ENCODE measurements at places on chromosomes 2 and 18. TPM values are rescaled to one million over a fixed set of nuclear protein-coding genes. Genes with fewer than 3 reads are reported as not detected.
A peak's percentile ranks its signal among the peaks of the same experiment; 100 is the strongest.

MALT1 gene
- total RNA-seq: 24.6 TPM

C1D gene
- total RNA-seq: 50.1 TPM

GRCh38 chr2:52532956-52533355 is 1234.6 kb upstream of the CHAC2 start:
- no peak for DNase-seq

GALNT5 gene
- total RNA-seq: 3.1 TPM

GRCh38 chr2:97919858-97920257 is 75.9 kb downstream of the TMEM131 start:
- no peak for DNase-seq

GRCh38 chr18:31255953-31256352 is 62.0 kb upstream of the DSG1 start:
- no peak for DNase-seq

- no peak for DNase-seq
Measured at GRCh38 chr2:31127931-31128330, 10.3 kb downstream of the GALNT14 start.

DNA sequence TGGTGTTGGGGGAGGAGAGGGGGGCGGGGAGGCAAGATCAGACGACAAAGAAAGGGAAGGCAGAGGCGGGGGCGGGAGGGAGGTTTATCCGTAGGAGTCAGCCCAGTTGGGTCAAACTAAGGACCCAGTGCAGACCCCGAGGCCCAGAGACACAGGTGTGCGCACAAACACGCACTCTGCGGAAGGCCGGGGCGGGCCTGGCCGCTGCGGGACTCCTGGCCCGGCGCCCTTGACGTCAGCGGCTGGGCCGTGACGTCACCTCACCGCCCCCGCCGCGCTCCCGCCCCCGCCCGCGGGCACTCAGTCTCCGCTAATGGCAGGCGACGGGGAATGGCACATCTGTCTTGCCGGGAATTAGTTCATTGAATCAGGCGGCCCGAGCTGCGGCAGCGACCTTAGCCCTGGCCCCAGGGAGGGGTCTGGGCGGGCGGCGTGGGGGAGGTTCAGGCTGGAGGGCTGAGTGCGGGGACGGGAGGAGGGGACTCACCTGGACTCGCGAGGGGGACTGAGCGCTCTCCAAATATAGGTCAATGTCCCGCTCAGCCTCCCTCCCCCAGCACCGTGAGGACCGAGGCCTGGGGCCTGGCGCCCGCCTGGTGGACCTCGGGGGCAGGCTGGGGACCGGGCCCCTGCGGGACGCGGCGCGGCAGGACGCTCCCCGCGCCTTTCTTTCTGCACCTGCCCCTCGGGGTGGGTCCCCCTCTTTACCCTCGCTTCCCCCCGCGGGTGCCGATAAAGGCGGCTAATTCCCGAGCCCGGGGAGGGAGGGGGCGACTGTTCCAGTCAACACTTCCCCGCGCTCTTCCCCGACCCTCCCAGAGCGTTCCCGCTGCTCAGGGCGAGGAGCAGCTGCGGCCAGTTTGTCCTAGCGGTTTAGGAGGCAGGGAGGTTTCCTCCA is 15.5 kb upstream of the ECEL1 start:
- DNase-seq: no peak

DNA sequence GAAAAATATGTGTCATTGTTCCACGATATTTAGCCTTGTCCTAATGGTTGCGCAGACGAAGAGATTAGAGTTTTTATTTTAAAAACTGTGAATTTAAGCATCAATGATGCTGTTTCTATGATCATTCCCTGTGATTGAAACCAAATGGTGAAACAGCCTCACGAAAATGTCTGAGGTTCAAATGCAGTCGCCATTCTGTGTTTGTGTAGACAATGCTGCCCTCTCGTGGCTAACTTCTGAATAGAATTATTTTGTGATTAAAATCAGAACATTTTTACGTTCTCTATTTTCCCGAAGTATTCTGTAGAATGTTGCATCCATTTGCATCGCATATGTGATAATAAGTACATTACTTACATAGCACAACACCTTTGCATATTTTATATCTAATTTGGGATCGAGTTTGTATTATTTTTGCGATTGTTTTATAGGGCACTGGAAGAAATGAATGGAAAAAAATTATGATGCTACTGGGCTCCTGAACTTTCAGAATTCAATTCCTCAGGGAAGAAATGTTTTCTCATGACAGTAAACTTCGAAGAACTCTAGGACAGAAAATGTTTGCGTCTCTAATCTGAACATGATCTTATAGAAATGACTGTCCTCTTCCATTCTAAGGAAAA is 54.8 kb upstream of the CREB1 start:
- no peak for DNase-seq

SERPINB13 gene
- total RNA-seq: not detected

DNA sequence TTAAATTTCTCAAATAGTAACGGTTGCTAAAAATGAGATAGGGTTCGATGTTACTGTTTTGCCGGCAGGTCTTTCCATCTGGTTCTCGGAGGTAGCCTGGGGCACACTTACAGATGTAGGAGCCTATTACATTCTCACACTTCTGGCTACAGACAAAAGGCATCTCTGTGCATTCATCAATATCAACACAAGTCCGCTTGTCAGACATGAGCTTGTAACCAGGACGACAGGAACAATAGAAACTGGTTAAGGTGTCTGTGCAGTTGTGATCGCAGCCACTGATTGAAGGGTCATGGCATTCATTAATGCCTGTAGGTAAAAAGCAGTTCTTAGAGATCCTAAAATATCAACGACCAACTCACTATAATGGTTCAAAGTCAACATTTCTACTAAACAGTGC is 116.3 kb downstream of the DHRS9 start:
- no peak for DNase-seq

DNA sequence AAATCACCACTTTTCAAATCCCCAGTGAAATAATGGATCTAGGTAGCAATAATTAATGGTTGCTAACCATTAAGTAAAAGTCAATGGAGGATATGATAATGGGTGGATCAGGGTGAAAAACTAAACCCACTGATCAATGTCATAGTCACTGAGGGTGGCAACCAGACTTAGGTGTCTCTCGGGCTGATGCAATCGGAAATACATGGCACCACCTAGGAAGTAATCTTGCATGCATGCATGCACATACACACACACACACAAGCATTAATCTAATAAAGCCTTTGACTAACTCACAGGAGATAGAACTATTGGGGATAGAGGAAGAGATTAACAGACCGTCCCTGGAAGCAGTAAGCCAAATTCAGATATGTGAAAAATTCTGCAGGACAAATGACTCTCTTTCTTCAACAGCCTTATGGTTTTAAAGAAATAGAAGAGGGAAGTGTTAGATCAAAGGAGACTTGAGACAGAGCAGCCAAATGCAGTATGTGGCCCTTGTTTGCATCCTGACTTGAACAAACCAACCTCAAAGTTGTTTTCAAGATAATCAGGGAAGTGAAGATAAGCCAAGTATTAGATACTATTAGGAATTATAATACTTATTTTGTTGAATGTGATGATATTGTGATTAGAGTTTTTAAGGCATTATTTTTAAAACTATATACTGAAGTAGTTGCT is 186.0 kb upstream of the RMP24 start:
- DNase-seq: no peak

CPS1 gene
- total RNA-seq: 6.3 TPM

DOCK10 gene
- total RNA-seq: 3.4 TPM

SCN3A gene
- total RNA-seq: 22.7 TPM

- DNase-seq: peak; percentile 95
Measured at GRCh38 chr2:95310651-95311050, 13.5 kb downstream of the KCNIP3 start.

CFAP210 gene
- total RNA-seq: not detected

DNA sequence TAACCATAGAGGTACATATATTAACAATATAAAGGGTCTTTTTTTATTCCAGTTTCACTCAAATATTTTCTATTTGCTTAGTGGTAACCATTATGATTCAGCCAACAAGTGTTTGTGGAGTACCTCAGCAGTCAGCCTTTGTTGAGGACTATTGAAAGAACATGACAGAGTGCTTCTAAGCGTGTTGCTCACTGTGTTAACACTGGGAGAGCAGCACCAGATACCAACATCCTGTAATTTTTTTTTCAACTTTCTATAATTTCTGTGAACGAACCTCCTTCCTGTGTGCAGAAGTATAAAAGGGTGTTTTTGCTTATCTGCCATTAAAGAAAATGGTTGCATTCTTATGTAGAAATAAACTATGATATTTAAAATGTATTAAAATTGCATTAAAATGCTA is 239.0 kb downstream of the PHLPP1 start:
- no peak for DNase-seq

COL4A3 gene
- 0.20 TPM for total RNA-seq

CREG2 gene
- total RNA-seq: not detected

GRCh38 chr18:9285604-9286003 is 49.0 kb upstream of the TWSG1 start:
- no peak for DNase-seq

- DNase-seq: peak; percentile 34
Measured at GRCh38 chr2:99605036-99605435, 115.2 kb upstream of the REV1 start.

CD8B2 gene
- not detected for total RNA-seq
